ENCODE measurements at places on chromosomes 5 and 9. TPM values are rescaled to one million over a fixed set of nuclear protein-coding genes. Genes with fewer than 3 reads are reported as not detected.

The ZNF367 gene
- polyA plus RNA-seq = 9.9 TPM

DNA sequence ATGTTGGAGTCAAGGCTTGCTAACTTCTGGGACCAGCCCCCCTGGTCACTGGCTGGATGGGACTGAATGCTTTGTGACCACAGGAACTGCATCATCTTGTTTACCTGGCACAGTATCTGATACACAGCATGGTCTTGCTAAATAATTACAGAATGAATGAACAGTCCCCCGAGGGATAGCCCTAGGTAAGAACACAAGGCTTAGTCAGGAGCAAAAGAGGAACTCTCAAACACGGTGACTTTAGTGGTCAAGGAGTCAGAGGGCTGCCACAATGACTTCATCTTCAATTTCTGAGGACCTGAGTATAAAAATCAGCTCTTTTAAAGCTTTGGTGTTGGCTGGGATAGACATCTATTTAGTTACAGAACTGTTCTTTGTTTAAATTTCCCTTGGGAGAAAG is 15.1 kb upstream of the CXCL14 start:
- no peak for DNase-seq
- H3K4me3 ChIP-seq = no peak overlapping the region
- peaks cover 36% of the 10 kb centered on the region for H3K27me3 ChIP-seq
- no peaks in the 10 kb centered on the region for H3K36me3 ChIP-seq

- no peak overlapping the region for H3K4me3 ChIP-seq
- no peak overlapping the region for H3K27ac ChIP-seq
- no peaks in the 10 kb centered on the region for H3K4me1 ChIP-seq
- no peaks in the 10 kb centered on the region for H3K36me3 ChIP-seq
Observed at GRCh38 chr5:112604732-112605630, 132.7 kb upstream of the APC start.

The ERAP2 gene
- polyA plus RNA-seq = 4.0 TPM

The PCA3 gene
- not detected for polyA plus RNA-seq

GRCh38 chr5:73631500-73631899 is 5.5 kb downstream of the ARHGEF28 start:
- H3K4me3 ChIP-seq = no peak overlapping the region
- no peak overlapping the region for H3K27ac ChIP-seq
- H3K4me1 ChIP-seq = no peaks in the 10 kb centered on the region

The TOPORS gene
- 7.6 TPM for polyA plus RNA-seq

The SLC6A18 gene
- not detected for polyA plus RNA-seq

- no peak for DNase-seq
- H3K4me1 ChIP-seq = no peaks in the 10 kb centered on the region
- no peak overlapping the region for H3K27ac ChIP-seq
- no peak overlapping the region for H3K4me3 ChIP-seq
- H3K27me3 ChIP-seq = no peaks in the 10 kb centered on the region
Observed at GRCh38 chr5:143186623-143187022, 216.9 kb downstream of the NR3C1 start.

Measured in K562 (cell line).